D341Med (cell line): ENCODE measurements at places on chromosomes 3 and 15.

DNA sequence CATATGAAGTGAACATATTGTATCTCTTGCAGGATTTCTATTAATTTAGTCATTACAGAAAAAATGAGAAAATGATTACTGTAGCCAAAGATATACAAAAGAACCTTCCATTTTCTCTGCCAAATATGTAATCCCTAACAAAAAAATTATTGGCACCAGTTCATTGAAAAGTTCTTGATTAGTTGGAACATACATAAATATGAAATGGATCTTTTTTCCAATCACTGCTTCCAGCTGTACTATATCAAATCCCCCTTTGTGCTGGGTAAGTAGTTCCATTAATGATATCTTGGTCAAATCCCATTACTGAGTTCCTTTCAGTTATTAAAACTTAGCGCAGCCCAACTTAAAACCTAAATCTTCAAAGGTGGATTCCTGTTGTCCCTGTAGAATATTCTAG, 263.8 kb downstream of the SLC9A9 start:
- no peak for DNase-seq

- no peak for DNase-seq
Observed at GRCh38 chr3:13822042-13822441, 57.8 kb downstream of the WNT7A start.

DNA sequence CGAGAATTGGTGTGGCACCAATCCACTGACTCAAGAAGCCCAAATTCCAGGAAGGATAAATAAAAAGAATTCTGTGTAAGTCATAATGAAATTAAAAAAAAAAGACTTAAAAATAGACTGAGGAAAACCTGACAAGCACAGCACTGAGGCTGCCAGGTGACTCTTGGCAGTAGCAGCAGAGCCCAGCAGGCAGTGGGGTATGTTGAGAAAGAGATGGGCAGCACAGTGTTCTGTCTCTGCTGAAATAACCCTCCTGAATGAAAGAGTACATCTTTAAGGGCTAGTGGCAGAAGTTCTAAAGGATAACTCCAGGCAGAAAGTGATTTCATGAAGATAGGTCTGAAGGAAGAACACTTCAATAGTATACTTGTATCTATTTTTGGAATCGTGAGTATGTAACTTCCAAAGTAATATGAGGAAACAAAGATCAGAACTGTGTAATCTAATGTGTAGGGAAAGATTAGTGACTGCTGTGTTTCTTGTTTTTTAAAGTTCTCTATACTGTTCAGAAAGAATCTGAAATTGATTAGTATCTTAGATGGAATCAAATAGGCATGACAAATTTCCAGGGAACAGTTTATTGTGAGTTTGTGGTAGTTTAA, 75.9 kb downstream of the RAB7A start:
- no peak for DNase-seq

DNA sequence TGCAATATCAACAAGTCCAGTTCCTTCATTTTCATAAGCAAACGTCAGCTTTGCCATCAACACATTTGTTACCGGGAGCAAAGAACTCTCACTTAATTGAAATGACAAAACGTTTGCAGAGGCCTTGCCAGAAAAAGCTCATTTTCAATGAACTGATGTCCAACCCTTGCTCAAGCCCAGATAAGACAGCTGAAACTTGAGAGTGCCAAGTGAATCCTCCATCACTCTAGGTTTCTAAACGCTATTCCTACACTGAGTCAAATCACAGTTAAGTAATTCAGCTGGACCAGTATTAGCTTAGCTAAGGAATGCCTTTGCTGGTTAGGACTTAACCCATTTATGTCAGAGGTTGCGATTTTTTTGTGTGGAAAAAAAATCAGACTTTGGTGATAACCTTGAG, 11.5 kb downstream of the CHSY1 start:
- no peak for DNase-seq

GRCh38 chr3:34547297-34547920, 749.0 kb downstream of the PDCD6IP start:
- no peak for DNase-seq

DNA sequence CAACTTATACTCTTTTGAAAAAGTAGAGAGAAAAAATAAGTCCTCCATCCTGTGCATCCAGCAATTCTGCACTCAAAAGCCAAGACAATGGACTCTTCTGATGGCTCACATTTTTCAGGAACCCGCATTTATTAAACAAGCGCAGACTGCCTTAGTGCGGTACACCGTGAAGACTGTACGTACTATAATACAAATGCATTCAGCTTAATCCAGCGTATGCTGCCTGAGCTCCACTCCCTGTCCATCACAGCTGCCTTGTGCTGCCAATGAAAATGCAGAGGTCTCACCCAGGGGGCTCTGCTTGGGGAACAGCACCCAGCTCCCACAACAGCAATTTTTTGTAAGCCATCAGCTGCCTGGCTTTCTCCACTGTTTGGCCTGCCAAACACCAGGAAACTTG, 350.9 kb downstream of the ULK4 start:
- DNase-seq, result no peak

GRCh38 chr3:107055181-107055942, 321.9 kb upstream of the CCDC54 start:
- DNase-seq, result no peak

- DNase-seq, result no peak
Observed at GRCh38 chr3:36877930-36878685, 66.7 kb downstream of the TRANK1 start.

- no peak for DNase-seq
Observed at GRCh38 chr3:125261031-125261430, 48.5 kb upstream of the SLC12A8 start.

DNA sequence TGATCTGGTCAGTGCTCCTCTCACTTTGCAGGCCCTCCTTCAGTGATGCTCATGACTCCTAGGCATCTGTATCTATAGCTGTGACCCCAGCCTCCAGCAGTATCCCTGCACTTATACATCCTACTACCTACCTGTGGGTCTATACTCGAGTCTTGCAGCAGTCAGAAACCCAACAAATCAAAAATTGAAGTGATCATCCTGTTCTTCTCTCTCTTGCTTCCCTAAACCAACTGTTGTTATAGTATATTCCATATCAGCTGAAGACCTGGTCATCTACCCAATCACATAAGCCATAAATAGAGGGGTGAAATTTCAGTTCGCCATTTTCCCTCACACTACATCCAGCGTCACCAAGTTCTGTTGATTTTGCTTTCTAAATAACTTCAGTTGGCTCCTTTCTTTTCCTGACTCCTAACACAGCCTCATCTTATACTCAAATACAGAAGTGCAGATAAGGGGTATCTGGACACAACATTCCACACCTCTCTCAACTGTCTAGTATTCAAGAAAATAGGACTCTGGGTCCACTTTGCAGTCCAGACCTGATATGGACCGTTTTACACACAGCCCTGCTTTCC, 25.9 kb upstream of the SRPRB start:
- no peak for DNase-seq

DNA sequence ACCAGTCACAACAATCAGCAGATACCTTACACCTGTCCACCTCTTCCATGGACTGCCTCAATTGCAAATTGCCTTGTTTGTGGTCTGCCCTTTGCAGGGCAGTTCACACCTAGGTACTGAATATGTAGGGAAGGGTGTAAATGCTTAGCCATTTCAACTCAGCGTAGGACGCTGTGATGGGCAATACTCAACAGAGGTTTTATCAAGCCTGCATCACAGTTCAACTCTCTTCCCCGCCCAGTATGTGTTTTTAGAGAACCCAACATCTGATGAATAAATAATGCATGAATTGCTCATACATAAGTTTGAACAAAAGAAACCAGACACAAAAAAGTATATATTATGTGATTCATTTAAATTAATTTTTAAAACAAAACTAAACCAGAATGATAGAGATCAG, 124.4 kb downstream of the P2RY1 start:
- DNase-seq, result no peak

GRCh38 chr3:140917772-140918171, 23.9 kb upstream of the SLC25A36 start:
- no peak for DNase-seq

DNA sequence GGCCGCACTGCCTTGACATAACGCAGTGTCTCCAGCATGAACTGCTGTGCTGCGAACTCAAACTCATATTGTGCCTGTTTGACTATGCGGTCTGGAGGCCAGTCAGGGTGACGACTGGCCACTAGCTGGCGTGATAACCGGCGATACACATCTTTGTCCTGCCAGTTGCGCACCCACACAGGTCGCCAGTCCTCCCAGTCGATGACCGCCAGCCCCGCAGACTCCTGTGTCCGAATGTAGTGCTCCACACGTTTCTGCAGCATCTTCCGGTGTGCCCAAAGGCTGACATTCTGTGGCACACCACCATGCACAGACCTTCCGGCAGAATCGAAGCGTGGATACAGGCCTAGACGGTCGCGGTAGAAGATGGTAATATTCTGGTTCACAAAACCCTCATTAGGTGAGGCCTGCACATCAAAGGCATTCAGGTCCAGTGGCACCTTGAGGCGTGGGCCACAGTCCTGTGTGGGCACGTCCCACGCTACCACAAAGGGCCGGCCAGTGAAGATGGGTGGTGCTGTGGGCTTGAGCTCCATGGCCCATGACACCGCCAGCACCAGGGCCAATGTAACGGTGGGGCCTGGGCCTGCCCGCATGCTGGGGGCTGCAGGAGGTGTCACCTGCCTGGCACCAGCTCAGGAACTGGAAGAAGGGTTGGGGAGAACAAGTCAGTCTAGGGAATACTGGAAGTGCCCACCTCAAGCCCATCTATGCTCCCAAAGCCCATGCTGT, 2.5 kb downstream of the HYAL2 start:
- no peak for DNase-seq

DNA sequence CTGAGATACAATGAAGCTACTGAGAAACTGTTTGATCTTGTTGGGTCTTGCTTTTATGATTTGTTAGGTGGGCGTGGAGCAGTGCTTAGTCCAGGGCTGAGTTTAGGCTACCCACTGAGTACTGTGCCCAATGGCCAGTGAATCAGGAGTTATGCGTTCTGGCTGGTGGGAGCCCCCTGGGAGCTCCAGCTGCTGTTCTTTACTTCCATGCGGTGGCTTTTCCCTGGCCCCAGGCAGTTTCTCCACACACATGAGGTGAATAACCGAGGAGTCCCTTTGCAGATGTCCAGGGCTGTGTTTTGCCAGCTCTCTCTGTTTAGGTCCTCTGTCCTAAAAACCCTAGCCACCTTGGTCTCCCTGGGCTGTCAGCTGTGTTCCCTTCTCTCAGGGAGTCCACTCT, 106.5 kb downstream of the KLF13 start:
- DNase-seq, result no peak

- no peak for DNase-seq
Observed at GRCh38 chr3:72015463-72015862, 230.5 kb upstream of the PROK2 start.

DNA sequence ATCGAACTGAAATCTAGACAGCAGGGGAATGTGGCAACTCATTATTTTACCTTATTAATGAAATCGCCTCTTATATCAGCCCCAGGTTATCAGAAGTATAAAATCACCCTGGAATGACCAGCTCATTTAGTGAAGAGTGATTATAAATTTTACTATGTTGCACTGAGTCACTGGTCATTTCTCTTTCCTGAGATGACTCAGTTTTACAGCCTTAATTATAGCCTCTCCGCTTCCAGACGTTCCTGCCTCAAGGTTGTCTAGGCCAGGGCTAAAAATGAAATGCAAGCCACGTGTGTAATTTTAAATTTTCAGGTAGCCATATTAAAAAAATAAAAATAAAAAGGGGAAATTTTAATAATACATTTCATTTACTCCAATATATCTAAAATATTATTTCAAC, 33.3 kb downstream of the DET1 start:
- no peak for DNase-seq

DNA sequence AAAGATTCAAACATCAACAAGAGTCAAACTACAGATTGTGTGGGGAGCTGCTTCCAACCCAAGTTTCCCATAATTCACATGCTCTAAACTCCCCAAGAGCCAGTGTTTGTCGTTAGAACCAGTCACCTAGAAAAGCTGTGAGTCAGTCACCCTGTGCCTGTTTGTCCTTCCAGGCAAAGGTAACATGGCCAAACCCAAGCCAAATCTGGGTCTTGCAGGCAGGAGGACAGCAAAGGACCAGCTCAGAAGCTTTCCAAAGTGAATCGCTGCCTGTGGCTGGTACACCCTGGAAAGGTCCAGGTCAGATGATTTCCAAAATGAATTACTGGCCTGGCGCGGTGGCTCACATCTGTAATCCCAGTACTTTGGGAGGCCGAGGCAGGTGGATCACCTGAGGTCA, 251.5 kb downstream of the FAM43A start:
- DNase-seq, result no peak

GRCh38 chr15:89971592-89971997, 29.5 kb upstream of the ZNF710 start:
- peak; percentile 79 for DNase-seq

DNA sequence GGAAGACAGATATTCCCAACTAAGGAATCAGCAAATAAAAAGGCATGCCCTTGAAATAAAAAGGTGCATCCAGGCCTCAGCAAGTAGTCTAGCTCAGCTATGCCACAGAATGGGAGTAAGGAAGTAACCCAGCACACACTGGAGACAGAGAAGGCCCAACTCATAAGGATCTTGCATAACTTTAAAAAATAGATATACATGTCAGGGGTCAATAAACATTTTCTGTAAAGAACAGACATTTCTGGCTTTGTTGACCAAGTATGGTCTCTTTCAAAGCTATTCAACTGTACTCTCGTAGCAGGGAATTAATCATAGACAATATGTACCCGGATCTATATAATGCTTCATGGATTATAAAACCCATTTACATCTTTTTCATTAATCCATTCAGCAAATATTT, 449.3 kb downstream of the TAFA4 start:
- no peak for DNase-seq

GRCh38 chr3:33438284-33438668, 1.9 kb downstream of the UBP1 start:
- no peak for DNase-seq

DNA sequence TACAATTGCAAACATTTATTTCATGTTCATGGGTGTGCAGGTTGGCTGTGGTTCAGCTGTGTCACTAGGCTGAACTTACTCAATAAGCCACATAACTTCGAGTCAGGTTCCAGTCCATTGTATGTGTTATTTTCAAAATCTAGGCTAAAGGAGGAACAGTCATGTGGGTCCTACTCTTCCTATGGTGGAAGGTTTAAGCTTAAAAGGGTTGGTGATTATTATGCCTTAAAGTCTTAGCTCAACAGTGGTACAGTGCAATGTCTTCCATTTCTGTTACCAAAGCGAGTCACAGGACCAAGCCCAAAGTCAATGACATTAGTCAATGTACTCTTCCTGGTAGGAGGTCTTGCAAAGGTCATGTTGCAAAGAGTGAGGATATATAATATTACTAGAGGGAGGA, 78.2 kb downstream of the ATG7 start:
- DNase-seq, result no peak

- no peak for DNase-seq
Observed at GRCh38 chr15:66483131-66483566, 14.4 kb downstream of the SNAPC5 start.

- no peak for DNase-seq
Observed at GRCh38 chr15:76982756-76983155, 12.2 kb upstream of the PSTPIP1 start.
